ENCODE measurements at places on chromosomes 1 and 21.
A peak's percentile ranks its signal among the peaks of the same experiment; 100 is the strongest.

DNA sequence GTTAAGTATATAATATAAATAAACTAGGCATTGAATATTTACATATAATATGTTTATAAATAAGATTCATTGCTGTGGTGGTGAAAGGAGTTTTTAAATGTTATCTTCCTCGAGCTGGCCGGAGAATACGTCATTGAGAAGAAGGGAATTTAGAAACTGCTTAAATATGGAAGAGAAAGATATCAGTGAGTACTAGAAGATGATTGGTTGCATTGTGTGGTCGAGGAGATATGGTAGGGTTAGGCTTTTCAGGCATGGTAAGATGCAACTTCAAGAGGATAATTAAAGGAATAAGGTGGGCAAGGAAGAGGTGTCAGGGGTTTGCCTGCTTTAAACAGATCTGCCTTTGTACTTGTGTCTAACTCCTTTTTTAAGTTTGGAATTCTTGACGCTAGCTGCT is 73.5 kb downstream of the RPS6KC1 start:
- no peak for DNase-seq

- no peak for DNase-seq
Measured at GRCh38 chr1:158951956-158952355, 20.6 kb downstream of the PYHIN1 start.

GRCh38 chr21:30340714-30341573 is 3.5 kb upstream of the KRTAP27-1 start:
- peak; percentile 10 for DNase-seq

DNA sequence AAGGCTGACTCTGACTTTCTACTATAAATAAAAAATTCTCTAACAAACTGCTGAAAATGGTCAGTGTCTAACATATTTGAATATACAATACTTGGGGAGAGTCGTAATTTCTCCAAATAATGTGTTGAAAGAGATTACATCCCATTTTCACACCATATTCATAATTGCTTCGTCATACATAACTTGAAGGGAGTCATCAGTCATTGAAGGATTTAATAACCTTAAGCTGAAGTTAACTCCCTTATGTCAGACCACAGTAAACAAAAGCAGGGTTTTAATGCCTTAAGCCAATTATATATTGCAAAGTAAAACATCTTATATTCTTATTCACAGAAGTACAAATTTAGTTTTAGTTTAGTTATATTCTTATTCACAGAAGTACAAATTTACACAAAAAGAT is 129.9 kb downstream of the RERE start:
- DNase-seq = no peak

DNA sequence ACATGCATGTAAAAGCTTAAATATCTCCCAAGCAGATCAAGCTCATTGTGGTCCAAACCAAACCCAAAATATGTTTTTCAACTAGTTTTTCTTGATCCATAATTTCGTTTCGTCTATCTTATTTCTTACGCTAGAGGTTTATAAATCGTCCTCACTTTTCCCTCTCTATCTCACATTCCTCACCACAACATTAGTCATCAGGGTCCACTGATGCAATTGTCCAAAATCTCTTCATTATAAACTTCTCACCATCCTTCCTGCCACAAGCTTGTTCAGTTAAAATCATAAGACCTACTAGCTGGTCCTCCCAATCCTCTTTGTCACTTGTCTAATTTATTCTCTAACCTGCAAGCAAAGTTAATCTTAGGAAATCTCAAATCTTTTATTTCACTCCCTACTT is 173.0 kb upstream of the PALMD start:
- DNase-seq = no peak

- DNase-seq = no peak
Measured at GRCh38 chr1:216688127-216688657, 35.0 kb downstream of the ESRRG start.

DNA sequence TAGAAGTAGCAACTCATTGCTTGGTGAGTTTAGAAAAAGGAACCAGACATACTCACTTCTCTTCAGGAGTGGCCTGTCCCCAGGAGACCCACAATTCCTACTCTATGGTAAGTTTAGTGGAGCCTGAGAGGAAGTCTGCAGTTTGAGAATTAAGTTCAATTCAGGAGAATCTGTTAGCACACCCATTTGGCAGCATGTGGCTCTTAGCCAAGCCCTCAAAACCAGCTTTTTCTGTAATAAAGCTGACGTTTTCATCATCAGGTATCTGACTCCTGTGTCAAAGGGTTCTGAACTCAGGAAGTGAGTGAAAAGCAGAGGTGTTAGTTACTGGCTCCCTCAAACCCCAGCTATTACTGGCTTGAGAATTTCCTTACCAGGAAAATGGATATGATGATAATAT is 20.4 kb upstream of the RGS16 start:
- no peak for DNase-seq

- no peak for DNase-seq
Measured at GRCh38 chr1:209831615-209832014, 3.8 kb downstream of the UTP25 start.

DNA sequence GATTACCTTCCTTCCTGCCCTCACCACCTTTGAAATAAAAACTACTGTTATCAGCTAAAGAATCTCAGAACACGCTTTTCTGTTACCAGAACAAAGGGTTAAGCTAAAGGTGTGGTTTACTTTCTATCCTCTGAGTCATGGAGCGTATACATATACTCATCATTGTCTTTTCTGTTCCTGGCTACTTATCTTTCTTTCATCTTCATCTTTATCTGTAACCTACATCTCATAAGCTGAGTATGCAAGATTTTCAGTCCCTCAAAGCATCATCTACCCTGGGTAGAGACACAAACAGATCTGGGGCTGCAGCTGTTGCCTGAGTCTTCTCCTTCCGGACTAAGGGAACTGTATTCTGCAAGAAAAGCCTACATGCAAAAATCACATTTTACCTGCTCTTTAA is 75.6 kb downstream of the LMO4 start:
- DNase-seq = peak; percentile 53

DNA sequence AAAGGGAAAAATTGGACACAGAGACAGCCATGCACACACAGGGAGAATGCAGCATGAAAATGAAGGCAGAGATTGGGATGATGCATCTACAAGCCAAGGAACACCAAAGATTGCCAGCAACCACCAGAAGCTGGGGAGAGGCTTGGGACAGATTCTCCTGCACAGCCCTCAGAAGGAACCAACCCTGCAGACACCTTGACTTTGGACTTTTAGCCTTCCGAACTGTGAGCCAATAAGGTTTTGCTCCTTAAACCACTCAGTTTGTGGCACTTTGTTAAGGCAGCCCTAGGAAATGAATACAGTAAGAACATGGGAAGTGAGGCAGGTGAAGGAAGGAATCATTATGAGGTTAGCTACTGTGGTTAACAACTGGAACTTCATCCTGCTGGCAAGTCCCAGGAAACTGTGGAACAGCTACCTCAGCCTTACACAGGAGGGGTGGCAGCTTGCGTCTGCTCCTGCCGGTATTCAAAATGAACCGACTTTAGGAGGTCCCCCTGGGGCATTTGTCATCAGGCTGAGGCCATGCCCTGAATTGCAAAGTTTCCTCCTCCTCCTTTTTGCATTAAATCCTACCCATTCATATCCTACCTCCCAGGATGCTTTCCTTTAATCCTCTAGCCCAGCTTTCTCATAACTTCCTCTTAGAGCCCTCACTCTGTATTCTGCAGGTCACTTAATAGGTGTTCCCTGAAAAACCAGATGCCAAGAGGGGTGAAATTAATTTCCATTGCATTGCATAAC is 15.4 kb downstream of the CD247 start:
- no peak for DNase-seq

DNA sequence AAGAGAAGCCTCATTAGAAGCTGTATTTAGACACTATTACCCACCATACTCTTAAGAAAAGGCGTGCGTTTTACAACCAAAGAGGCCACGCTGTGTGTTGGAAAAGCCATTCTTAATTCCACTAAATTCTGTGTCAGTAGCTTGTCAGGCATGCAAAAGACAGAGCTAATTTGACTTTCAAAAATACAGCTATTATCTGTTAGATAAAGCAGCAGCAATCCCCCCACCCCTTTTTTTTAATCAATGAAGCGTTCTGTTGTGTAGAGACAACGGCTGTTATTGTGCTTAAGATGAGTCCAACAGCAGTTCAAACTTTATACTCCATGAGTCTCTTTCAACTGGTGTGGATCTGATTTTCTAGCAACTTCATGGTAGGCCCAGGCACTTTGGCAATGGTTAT is 43.5 kb downstream of the PLA2G4A start:
- no peak for DNase-seq

DNA sequence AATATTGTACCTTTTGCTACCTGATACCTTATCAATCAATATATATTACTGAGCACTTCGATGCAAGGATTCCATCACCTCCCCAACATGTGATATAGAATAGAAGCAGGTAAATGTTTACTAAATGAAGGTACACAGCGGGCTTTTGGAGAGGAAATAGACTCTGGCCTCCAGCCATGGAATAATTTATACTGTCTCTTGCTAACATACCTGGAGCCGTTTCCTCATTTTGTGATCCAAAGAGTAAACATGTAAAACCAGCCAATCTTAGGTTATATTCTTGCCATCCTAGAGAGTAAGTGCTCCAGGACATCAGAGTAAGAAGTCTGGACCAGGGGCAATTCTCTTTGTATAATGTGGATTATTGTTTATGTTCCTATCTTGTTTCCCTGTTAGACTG is 39.4 kb downstream of the NDUFS5 start:
- DNase-seq = no peak

- DNase-seq = no peak
Measured at GRCh38 chr1:222387007-222387814, 160.7 kb downstream of the HHIPL2 start.

Measured in CD4-positive, alpha-beta T cell treated with Interleukin-6 at 100 ng/mL for 8 hours (primary cell).